Kidney (tissue), 22 donors: ENCODE measurements at places on chromosomes 3 and 15. TPM values are rescaled to one million over a fixed set of nuclear protein-coding genes. Genes with fewer than 3 reads are reported as not detected.

Gene CHRNB4
- polyA plus RNA-seq = 0.32 TPM

Gene ADAMTS7
- polyA plus RNA-seq = 0.82 TPM

Gene RAMAC
- 18.3 TPM for polyA plus RNA-seq

Gene ISL2
- not detected for polyA plus RNA-seq

Gene RBPMS2
- polyA plus RNA-seq = 24.2 TPM

Gene PRR23A
- polyA plus RNA-seq = not detected

Gene DYNLT2B
- 41.8 TPM for polyA plus RNA-seq

Gene CFAP20DC
- 0.73 TPM for polyA plus RNA-seq

Gene DAZL
- polyA plus RNA-seq = not detected

Gene POMGNT2
- polyA plus RNA-seq = 16.0 TPM

Gene RPL22L1
- 34.1 TPM for polyA plus RNA-seq

Gene LRRIQ4
- not detected for polyA plus RNA-seq

Gene XCR1
- not detected for polyA plus RNA-seq

Gene ALDH1A3
- polyA plus RNA-seq = 5.4 TPM

Gene EPHB3
- polyA plus RNA-seq = 3.8 TPM
